Activated T-cell treated with anti-CD3 and anti-CD28 coated beads for 4 hours (primary cell): ENCODE measurements at places on chromosomes 7 and 10.

GRCh38 chr7:124597509-124597908, 168.1 kb downstream of the GPR37 start:
- DNase-seq: no peak

DNA sequence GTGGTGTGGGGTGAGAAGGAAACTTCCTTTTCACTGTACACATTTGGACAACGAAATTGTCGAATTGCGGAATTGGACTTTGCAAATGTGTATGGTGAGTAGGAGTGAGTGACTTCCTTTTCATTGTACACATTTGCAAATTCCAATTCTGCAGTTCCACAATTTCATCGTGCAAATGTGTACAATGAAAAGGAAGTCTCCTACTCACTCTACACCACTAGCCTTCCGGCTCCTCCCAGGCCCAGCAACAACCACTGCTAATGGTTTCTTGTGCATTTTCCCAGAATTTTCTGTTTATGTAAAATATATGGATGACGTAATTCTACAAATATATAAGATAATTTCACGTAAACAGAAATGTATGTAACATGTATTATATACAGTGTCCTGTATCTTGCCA, 118.5 kb downstream of the ARL4A start:
- no peak for DNase-seq

GRCh38 chr10:84166620-84167288, 6.8 kb upstream of the GPR15LG start:
- no peak for DNase-seq

DNA sequence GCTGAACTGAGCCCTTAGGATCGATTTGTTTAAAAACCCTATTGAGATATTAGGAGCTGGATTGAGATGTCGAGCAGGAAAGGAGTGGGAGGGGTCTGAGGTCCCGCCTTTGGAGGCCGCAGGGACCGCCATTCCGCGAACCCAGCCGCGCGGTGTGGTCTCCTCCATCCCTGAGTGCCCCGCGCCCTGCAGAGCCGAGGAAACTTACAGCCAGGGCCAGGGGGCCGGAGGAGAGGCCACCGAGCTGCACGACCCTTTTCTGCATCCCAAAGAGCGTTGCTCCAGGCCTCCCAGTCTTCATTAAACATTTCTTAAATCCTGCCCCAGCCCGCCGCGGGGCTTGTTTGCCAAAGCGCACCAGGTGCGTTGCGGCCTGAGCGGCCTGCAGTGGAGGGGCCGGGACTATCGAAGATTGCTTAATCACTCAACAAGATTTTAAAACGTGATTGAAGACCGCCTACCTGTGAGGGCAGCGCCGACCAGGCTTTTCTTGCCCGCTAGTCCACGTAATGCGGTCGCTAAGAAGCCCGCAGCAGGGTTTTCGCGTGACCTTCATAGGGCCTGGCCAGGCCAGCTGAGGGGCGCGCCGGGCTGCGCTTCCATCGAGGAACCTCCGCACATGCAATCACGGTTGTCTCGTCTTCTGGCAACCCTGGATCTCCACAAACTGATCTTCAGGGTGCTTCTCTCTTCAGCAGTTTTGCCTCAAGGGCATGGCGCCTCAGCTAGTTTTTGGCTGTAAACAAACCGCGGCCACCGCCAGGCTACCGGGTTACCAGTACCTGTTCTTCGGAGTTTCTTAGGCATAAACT, 2.0 kb upstream of the CTBP2 start:
- DNase-seq: no peak

DNA sequence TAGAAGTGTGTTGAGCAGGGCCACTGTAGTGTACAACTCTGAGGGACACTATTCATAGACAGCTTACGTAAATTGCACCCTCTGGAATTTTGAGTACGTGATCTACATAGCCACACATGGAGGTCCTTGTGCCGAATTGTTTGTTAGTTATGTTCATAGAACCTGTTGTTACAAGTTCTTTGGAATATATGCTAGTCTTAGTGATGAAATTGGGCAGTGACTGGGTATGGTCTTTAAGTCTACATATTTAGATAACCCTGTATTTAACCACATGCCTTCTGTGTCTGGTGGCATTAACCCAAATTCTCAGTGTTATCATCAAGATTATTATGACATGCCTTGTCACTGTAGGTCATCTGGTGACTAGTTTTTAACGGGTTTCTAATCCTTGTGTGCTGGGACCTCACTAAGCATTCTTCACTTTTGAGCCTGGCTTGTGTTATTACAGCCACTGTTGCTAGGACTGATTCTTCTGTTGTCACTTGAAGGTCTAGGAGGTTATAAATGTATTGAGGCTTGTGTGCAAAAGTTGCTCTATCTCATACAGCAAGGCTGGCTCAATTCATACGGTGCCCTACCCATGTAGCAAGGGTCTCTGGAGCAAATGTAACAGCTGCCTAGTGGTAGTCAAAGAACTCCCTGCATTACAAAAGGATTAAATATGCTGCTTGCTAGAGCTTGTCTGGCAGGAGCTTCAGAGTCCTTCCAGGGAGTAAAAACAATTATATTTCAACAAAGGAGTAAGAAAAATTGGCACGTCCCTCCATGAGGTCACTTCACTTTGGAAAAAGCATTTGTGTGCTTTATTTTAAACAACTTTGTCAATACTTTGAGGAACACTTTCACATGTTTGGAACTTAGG, 65.4 kb downstream of the CDK14 start:
- DNase-seq: no peak

- no peak for DNase-seq
These were observed 343.7 kb upstream of the GALNT17 start for GRCh38 chr7:70788276-70788675.

DNA sequence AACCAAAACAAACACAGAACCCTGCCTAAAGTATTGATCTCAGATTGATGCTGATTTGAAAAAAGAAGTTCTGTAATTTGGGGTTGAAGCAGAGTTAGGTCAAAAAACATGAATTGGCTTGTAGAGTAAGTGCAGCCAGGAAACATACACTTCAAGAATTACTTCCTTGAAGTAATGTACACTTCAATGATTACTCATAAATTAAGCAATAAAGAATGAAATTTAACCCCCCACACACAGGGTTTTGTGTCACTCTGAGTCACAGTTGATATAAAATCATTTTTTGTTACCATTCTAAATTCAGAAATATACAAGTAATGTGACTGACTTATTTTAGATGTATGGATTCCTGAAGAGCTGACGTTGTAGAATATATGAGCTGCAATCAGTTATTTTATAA, 622.2 kb downstream of the POM121L12 start:
- DNase-seq: no peak

GRCh38 chr10:47347303-47347675, 874 bp upstream of the RBP3 start:
- no peak for DNase-seq

- DNase-seq: peak; percentile 92
These were observed at the start of gene MAPK8 for GRCh38 chr10:48306265-48306869. Gene MAPK8, plus strand, starts transcription at chr10:48306677. Its CDS starts 94,984 bp downstream, at chr10:48401661.

- DNase-seq: no peak
These were observed 9.8 kb upstream of the FXYD4 start for GRCh38 chr10:43361547-43362190.
